ENCODE measurements at places on chromosomes 16 and 17.

DNA sequence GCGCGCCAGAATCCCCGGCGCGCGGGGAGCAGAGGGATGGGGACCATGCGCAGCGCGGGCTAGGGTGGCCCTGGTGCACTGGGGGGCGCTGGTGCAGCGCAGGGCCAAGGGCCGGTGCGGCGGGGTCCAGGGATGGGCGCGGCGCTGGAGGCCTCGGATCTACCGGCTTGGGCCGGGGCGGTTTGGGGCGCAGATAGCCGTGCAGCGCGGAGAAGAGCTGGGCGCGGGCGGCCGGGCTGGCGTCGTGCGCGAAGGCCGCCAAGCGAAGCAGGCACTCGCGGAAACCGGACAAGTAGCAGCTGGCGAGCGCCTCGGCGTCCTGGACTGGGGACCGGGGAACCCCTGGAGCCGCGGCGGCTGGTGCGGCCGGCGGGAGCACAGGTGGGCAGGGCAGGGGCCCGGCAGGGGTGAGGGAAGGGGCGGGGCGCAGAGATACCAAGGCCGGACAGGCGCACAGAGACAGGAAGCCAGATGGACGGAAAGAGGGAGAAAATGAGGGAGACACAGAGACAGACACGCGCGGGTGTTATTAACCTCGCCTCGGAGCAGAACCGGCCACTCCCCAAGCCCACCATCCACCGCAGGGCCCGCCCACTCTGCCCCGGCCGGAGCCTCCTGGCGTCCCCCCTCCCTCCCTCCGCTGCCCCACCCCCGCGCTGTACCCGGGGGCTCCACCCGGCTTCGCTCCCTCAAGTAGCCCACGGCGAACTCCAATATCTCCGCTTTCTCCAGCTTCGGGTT is 2.1 kb downstream of the HES7 start:
- no peak for DNase-seq

DNA sequence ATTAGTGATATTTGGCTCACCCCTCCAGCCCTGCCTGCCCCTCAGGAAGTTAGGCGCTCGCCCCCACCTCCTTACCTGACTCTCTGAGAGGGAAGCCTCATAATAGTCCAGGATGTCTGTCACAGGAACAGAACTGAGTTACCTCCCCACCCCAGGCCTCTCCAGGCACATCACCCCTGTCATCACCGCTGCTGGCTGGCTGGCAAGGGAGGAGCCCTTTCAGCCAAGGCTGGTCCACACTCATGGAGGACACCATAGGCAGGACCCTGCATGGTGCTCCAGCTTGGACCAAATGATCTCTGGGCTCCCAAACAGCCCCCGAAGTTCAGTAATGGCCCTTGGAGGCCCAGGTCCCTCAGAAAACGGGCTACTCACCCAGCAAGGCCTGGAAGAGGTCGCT is 1.5 kb downstream of the DLG4 start:
- no peak for DNase-seq

- DNase-seq = peak; percentile 42
These were observed 22.3 kb upstream of the RBBP6 start for GRCh38 chr16:24516900-24517669.

DNA sequence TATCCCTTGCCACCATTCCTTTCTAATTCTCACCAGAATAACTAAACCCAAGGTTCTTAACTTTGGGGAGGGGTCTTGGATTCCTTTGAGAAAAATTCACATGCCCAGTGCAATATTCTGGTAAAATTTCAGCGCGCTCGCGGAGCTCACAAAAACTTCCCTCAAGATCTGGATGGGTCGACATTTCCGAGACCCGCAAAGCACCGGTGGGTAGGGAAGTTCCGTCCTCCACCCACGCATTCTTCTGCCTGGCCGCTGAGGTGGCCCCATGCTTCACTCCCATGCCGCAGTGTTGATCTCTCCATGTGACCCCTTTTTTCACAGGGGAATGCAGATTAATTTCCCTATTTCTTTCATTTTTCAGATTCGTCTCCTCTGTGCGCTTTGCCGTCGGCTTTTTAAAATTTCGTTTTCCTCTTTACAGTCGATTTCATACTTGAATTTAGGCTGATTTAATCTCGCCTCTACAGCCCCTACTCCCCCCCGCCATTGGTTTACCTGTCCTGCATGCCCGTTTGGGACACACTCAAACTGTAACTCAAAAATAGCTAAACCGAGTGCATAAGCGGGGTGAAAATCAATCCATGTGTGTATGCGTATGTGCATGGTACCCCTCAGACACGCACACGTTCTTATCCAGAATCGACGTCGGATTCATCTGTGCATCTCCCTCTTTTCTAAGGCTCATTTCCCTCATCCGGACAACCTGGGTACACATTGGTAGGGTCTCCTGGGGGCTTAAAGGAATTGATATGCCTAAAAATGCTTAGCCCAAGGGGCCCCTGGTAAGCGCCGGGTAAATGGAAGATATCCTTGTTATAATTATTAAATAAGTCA is 1.4 kb upstream of the SP6 start:
- no peak for DNase-seq

GRCh38 chr17:49402706-49403105 is 12.0 kb downstream of the PHB1 start:
- no peak for DNase-seq

- no peak for DNase-seq
These were observed 23.8 kb downstream of the SPHK1 start for GRCh38 chr17:76408037-76408849.

- no peak for DNase-seq
These were observed 55.7 kb downstream of the MARF1 start for GRCh38 chr16:15587152-15587825.

GRCh38 chr16:54208237-54208636 is 78.3 kb downstream of the IRX3 start:
- DNase-seq = no peak

GRCh38 chr16:13968835-13969234 is 48.9 kb downstream of the ERCC4 start:
- DNase-seq = no peak
